DMS53 (cell line): ENCODE measurements at places on chromosomes 2 and 18.

GRCh38 chr2:21644266-21644665, 520.5 kb downstream of the TDRD15 start:
- DNase-seq: no peak

GRCh38 chr2:25044990-25045389, 3.1 kb downstream of the EFR3B start:
- no peak for DNase-seq

- peak; percentile 21 for DNase-seq
Observed at GRCh38 chr18:42654556-42654955, 460.9 kb downstream of the RIT2 start.

GRCh38 chr2:174328114-174328960, 6.4 kb upstream of the SP9 start:
- DNase-seq: peak; percentile 60

DNA sequence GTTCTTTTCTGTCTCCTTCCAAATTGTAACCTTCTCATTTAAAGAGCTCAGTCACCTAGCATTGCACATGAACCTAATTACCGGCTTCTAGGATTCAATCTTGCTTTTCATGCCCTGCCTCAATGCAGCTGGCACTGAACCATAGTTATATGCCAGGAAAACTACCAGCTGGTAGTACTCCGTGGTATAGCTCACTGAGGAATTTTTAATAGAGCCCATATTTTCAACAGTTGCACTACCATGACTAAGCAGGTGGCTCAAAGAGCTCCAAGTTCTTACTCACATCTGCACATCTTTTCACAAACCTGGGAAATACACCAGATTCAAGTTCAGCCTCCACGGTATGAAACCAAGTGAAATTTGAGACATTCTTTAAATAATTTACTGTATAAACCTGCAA, 363.5 kb downstream of the GRB14 start:
- DNase-seq: peak; percentile 10

GRCh38 chr2:173327421-173327820, 27.3 kb upstream of the CDCA7 start:
- DNase-seq: no peak

GRCh38 chr18:36769611-36770314, 59.0 kb downstream of the TPGS2 start:
- peak; percentile 46 for DNase-seq

- no peak for DNase-seq
Observed at GRCh38 chr2:173288561-173288960, 66.1 kb upstream of the CDCA7 start.

- no peak for DNase-seq
Observed at GRCh38 chr2:167332358-167332757, 444.1 kb downstream of the XIRP2 start.

DNA sequence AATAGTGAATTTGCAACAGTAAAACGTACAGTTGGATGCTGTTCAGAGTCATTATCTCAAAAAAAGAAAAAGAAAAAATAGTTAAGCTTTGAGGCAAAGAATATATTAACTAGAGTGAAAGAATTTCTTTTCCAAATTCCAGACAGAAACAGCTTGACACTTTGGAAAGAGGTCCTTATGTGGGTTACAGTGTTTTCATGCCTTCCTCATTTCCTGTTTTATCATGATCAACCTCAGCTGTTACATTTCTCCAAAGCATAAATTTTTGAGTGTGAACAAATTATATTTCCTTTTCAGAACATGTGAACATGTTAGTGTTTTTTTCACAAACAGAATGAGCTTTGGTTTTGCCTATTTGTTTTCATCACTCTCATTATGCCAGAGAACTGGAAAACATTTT, 13.6 kb downstream of the FRZB start:
- no peak for DNase-seq

GRCh38 chr2:236360496-236360895, 96.3 kb upstream of the ASB18 start:
- no peak for DNase-seq

DNA sequence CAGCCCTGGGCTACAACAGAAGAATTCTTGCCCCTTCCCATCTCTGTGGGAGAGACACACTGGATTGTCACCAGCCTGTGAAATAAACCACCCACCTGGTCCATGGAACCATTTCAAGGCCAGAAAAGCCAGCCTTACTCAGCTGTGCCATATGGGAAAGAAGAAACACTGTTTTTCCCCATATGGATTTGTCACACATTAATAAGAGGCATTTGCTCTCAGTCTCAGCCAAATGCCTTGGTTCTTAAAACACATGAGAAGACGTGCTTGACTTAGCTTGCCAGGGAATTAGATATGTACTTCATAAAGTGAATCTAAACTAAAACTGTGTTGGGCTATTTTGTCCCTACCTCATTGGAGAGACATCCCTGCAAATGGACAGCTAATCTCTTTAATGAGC, 308.6 kb upstream of the TNP1 start:
- no peak for DNase-seq

GRCh38 chr2:234158812-234159211, 108.3 kb downstream of the SPP2 start:
- peak; percentile 5 for DNase-seq

DNA sequence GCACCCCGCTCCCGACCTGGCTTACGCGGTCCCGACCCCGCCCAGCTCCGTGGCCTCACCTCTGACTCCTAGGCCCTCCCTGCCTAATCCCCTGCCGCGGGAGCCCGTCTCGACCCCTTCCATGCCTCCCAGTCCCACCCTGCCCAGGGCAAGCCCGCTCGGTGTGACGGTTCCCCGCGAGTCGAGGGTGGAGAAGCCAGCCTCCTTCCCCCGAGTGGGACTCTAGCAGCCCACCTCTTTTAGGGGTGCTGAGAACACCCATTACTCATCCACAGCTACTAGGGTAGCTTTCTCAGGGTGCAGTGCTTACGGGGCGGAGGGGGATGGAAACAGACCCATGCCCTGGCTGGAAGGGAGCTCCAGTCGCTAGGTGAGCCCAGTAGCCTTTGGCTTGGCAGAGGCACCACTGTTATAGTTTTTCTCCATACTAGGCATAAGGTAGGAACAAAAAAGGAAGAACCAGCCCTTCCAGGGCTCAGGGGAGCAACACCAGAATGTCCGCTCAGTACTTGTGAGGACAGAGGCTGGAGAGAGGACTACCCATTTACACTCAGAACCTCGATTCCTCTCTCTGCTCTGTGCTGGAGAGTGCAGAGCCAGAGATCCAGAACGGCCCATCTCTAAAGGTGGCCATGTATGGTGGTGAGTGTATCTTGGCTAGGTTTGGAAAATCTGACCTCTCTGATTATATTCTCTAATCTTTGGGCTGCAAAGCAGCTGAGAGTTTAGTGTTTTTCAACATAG, 606 bp downstream of the AGBL5 start:
- DNase-seq: peak; percentile 49

DNA sequence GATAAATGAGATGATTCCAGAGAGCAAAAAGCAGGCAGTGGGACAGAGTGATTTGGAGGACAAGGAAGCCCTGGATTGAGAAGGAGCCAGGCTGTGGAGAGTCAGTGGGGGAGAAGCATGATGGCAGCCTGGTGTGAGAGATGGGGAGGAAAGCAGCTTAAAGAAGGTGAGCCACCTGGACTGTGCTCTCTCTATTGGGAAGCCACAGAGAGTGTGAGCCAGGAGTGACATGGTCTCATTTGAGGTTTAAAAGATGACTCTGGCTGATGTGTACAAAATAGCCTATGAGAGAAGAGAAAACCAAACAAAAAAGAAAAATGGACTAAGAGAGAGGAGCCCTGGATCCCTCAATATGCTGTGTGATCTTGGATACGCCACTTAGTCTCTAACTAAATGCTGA, 12.9 kb upstream of the EPAS1 start:
- no peak for DNase-seq

- peak; percentile 15 for DNase-seq
Observed at GRCh38 chr18:55018602-55019001, 59.3 kb upstream of the CCDC68 start.

DNA sequence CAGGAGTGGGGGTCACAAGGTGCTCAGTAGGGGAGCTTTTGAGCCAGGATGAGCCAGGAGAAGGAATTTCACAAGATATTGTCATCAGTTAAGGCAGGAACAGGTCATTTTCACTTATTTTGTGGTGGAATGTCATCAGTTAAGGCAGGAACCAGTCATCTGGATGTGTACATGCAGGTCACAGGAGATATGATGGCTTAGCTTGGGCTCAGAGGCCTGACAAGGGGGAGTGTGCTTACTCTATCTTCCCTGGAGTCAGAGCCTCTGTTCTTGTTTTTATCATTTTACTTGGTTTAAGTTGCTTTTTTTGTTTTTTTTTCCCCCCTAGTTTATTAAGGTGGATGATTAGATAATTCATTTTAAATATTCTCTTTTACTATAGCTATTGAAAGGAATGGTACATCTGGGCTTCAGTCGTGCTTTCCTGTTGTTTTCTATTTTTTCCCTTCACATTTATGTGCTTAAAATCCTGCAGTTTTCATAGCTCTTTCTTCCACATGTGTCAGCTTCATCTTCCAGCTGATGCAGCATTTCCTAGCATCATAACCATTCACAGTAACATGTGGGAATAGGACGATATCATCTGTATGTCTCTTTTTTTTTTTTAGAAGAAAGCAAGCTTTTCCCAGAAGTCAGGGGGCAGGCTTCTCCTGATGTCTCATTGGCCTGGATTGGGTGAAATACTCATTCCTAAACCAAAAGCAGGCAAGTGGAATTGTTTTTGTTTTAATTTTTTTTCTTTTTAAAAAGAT, 15.4 kb downstream of the ZNF396 start:
- no peak for DNase-seq

GRCh38 chr2:74009577-74009976, 24.9 kb downstream of the TET3 start:
- peak; percentile 30 for DNase-seq

DNA sequence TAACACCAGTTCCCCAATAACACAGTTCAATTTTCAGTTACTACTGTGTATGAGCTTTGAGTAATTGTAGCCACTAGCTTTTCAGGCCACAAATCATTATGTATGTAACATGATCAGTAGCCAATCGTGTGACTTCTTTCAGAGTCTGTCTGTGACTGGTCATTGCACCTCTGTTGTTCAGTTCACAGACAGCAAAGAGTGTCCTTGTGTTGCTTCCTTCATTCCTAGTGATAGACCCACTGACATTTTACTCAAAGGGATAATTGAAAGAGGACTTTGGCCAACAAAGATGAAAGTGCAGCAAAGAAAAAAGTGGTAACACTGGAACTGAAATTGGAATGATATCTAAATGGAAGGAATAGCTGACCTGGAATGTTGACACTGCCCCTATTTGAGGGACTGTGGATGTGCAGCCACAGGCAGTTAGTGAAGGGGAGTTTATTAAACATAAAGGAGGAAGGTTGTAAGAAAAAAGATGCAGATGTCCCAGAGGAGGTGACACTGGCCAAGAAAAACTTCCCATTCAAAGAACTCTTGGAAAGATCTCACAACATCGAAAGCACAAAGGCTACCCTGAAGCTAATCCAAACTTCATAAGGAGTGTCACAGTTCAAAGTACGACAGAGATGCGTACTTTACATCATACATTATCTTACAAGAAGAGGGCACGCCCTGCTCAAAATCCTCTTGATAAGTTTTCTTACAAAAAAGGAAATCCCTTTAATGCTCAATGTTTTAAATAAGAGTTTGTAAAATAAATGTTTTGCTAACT, 19.3 kb downstream of the TTC39C start:
- no peak for DNase-seq

- no peak for DNase-seq
Observed at GRCh38 chr2:23636426-23636825, 251.4 kb downstream of the KLHL29 start.

GRCh38 chr18:10937743-10938640, 211.4 kb downstream of the PIEZO2 start:
- DNase-seq: no peak

- peak; percentile 52 for DNase-seq
Observed at GRCh38 chr2:234632527-234633391, 135.9 kb upstream of the ARL4C start.

- DNase-seq: peak; percentile 66
Observed at GRCh38 chr18:70442933-70443332, 154.1 kb downstream of the SOCS6 start.

DNA sequence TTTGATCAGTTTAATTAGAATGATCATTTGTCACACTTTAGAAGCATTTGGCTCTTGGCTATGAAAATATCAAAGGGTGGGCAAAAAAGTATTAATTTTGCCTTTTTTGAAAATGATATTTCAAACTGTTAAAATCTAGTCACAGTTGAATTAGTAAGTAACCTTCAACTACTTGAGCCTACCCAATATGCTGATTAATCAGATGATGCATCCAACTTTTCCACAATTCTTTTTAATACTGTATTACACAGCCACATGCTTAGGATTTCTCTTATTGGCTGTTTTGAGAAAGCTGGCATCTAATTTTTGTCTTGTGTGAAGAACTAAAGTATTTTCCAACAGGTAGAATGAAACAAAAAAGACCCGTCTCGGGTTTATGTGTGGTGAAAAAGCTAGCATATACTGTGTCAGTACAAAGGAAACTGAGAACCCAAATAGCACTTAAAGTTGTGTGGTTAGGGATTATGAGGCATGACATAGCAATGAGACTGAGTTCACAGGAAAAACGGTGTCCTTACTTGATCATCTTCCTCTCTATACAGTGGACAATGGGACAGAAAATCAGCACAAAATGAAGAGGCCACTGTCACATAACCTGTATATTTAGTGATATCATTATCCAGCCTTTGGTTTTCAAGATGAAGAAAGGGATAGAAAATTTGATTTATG, 11.7 kb downstream of the OSBPL6 start:
- DNase-seq: peak; percentile 89

DNA sequence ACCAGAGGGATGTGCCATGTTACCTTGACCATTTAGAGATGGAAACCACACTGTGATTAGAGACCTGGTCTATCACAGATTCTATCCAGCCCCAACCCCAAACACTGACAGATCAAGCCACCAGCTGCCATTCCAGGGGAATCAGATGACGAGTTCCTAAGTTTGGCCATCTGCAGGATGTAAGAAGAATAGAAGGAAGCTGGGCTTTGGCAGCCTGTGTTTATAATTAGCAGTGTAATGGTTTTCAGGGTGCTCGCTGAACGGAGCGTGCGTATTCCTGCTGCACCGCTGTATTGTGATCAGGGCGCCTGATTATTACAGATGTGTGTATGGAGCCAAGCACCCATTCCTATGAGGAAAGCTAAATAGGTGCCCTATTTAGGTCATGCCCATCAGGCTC, 138.1 kb downstream of the LRRC30 start:
- no peak for DNase-seq

- DNase-seq: no peak
Observed at GRCh38 chr18:49647496-49648168, 85.8 kb downstream of the LIPG start.

- no peak for DNase-seq
Observed at GRCh38 chr2:109463236-109463635, 150.5 kb downstream of the SEPTIN10 start.

DNA sequence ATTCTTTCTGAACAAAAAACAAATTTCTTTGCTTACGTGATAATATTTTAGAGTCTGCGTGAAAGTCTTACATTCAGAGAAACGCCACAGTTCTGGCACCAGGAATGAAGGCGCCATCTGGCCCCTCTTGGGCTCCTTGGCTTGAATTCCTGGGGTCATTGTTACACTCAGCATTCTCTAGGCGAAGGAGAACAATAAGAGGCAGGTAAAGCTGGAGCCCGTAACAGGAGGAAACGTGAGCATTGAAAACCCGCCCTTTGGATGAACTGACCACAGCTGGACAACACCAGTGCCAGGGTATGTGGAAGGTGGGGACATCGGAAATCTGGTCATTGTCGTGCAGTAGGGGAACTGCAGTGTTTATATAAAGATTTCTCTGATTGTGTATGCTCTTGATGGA, 144.8 kb downstream of the RNF152 start:
- DNase-seq: no peak
